ENCODE measurements at places on chromosomes 4 and X.

GRCh38 chrX:135354288-135354687 is 45.0 kb downstream of the ETDC start:
- DNase-seq = no peak

DNA sequence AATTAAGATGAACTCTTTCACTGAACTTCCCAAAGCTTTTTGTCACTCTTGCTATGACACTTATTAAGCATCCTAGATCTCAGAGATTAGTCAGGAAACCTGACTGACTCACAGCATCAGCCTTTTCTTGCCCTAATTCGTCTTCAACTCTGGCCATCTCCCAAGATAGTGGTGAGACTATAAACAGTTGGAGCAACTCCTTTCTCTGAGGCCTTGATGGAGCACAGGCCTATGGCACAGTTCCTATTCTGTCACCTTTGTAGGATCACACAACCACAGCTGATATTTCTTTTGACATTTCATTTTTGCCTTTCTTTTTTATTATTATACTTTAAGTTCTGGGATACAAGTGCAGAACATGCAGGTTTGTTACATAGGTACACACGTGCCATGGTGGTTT is 217.6 kb downstream of the PRR32 start:
- DNase-seq = no peak

GRCh38 chrX:57406149-57406548 is 119.6 kb downstream of the FAAH2 start:
- no peak for DNase-seq

- DNase-seq = no peak
Measured at GRCh38 chr4:79645942-79646341, 237.9 kb upstream of the GK2 start.

- no peak for DNase-seq
Measured at GRCh38 chr4:70903291-70903603, 1.1 kb downstream of the MOB1B start.

DNA sequence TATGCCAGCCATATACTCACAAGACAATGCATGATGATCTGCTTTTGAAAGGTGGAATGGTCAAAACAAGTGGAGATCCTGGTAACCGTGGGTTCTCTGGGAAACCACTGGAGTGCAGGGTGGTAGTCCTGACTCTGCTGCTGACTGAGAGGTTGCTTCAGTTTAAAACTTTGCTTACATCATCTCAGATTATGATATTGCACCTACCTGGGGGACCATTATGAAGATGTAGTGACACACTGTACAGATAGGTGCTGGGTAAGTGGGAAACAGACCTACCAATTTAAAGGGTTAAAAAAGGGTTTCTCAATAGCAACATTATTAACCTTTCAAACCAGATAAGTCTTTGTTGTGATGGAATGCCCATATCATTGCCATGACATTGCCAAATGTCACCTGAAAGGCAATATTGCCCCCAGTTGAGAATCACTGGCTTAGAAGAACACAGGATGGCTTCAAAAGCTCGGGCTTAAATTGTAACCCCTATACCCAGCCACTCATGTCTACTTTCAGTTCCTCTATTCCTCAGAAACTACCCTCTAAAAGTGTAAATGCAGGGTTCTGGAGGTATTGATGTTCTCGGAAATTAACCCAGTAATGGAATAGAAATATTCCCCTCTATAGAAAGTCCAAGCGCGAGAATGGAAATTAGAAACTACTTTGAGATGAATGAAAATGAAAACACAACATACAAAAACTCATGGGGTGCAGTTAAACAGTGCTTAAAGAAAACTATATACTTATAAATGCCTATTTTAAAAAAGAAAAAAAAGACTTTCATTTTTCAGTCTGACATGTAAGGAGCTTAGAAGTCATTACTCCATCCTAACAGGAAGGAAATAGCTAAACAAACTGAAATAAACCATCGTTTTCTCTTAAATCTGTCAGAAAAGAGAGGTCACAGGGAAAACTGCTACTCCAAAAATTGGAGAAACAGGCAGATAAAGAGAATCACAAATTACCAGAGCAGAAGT is 65.8 kb downstream of the ARHGEF6 start:
- DNase-seq = no peak

GRCh38 chr4:58451707-58452106 is 1341.5 kb upstream of the IGFBP7 start:
- no peak for DNase-seq

DNA sequence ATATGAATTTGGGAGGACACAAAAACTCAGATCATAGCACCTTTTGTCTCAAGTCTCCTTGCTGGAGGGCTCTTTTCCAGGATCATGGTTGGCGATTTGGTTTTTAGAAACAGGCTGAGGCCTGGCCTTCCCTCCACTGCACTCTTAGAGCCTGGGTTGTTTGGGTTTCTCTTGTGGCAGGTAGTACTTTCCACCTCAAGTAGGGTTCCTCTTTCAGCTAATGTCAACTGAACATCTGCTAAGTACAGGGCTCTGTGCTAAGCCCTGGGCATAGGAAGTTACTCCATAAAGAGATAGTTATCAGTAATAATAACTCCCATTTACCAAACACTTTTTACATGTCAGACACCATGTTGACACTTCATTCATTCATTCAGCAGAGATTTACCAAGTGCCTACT is 28.2 kb upstream of the APLN start:
- DNase-seq = no peak

Data from substantia nigra (tissue), 51 donors.